ENCODE measurements at places on chromosomes 3 and 15.

DNA sequence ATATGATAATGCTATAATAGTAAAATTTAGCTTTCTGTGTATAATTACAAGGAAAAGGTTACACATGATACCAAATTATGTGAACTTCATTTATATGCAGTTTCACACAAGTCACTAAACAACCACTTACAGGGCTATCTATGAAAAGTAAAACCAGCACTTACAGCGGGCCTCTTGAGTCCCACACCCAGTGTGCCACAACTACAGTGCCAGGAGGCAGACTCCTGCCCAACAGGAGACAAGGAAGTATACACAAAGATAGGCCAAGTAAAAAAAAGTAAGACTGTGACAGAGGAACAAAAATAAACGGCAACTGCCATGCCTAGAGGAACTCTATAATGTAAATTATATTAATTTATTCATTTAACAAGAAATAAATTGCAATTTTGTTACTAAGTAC lies 53.4 kb upstream of the NEK10 start:
- DNase-seq, result no peak

- DNase-seq, result no peak
Measured at GRCh38 chr3:35690271-35690670, 50.9 kb downstream of the ARPP21 start.

DNA sequence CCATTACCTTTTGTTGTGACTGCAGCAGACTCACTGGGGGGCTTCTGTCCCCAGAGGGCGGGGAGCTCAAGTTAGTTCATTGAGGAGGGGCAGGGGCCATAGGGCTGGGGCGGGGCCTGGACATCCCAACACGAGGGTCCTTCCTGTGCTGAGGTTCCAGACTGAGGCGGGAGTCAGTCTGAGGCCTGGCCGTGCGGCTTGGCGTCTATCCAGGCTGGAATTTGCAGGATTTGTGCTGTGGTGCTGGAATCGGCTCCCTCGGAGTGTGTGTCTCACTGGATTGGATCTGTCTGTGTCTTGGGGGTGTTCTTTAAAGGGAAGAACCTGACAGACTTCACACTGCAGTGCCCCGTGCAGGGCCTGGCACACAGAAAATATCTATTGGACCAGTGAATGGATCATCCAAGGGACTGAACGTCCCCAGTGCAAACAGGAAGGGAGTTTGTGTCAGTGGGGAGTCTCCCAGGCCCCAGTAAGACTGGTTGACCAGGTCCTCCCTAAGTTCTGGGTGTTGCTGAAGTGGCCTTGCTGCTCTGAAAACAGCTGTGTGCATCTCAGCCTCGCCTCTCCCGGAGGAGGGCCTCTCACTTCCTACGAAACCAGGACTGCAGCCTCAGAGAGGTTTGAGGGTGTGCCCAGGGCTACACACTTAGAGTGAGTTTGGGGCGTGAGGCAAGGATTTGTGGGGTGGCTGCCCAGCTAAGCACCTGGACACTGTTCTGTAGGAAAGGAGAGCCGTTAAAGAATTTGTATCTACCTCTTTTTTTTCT lies 26.1 kb downstream of the GOLGA6L2 start:
- no peak for DNase-seq

- DNase-seq, result no peak
Measured at GRCh38 chr3:177145381-177145780, 51.9 kb downstream of the TBL1XR1 start.

GRCh38 chr3:15629860-15630597 lies 28.5 kb downstream of the BTD start:
- peak; percentile 90 for DNase-seq

DNA sequence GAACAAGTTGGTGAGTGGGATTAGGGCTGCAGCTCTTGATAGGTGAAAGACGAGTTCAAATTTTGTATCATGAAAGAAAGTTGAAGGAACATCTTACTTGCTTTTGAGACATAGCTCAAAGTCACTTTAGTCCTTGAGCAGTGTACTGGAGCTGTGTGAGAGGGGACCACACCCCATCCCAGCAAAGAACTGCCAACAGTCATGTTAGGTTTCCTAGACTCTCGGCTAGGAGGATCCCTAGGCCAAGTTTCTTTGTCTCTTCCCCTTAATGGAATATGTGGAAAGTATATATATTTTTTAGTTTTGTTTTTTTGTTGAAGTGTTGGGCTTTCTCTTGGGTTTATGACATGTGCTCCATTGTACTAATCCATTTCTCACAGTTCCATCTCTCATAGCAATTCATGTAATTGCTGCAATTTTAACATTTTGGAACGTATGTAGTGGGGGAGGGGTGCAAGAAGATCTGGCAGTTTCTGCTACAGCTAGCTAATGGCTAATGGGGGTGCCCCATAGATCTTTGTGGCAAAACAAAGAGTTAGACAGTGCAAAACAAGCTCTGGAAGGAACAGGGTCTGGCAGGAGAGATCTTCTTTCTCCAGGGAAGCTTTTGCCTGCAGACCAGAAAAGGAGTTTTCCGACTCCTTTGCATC lies 25.1 kb downstream of the TLNRD1 start:
- no peak for DNase-seq

- no peak for DNase-seq
Measured at GRCh38 chr3:54901906-54902685, 25.8 kb downstream of the LRTM1 start.

GRCh38 chr3:194139814-194140391 lies 4.0 kb downstream of the HES1 start:
- no peak for DNase-seq

GRCh38 chr3:28989646-28990089 lies 291.2 kb upstream of the RBMS3 start:
- DNase-seq, result peak; percentile 50

DNA sequence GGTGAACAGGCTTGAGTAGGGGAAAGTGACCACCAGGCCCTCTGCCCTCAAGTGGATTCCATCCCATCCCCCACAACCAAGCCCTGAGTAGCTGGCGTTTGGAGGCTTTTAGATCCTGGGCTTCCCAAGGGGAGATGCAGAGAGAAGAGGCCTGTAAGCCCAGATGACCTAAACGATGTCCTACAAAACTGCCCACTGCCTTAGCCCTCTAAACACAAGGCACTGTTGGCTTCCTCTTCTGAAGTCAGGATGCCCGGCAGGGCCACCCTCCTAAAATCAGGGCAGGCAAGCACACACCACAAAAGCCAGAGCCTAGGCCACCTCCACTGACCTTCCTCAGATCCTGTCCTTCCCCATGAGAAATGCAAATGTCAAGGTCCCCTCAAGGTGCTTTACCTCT lies 68.6 kb downstream of the ADCY5 start:
- no peak for DNase-seq

- peak; percentile 38 for DNase-seq
Measured at GRCh38 chr15:25545017-25545416, 106.2 kb upstream of the UBE3A start.

DNA sequence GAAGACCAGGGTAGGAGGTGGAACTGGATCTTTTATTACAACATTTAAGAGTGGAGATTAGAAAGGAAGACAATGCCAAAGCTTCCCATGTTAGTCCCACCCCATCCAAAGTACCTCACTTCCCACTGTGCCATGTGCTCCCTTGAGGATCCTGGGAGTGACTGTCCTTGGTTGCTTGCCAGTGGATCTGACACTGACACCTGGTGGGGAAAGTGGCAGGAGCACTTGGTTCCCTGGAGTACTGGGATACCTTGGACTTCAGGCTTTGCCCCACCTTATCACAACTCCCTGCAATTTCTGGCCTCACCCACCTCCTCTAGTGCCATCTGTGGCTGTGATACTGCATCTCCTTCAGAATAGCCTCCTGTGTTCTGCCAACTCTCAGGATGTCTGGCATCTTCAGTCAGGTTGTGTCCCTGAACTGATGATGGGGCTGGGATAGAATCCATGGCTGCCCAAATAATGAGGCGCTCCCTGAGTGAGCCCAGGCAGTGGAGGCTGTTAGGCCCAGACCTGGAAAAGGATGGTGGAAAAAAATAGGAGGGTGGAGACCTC lies 1.3 kb downstream of the ELL3 start:
- DNase-seq, result no peak

- no peak for DNase-seq
Measured at GRCh38 chr3:132519914-132520313, 77.2 kb upstream of the ACKR4 start.

- no peak for DNase-seq
Measured at GRCh38 chr15:47803767-47804166, 86.5 kb downstream of the SEMA6D start.

- peak; percentile 50 for DNase-seq
Measured at GRCh38 chr15:56042982-56043980, 49.9 kb upstream of the NEDD4 start.

GRCh38 chr15:81311752-81312464 lies 12.0 kb downstream of the STARD5 start:
- peak; percentile 94 for DNase-seq

GRCh38 chr15:91235376-91235775 lies 135.3 kb downstream of the SV2B start:
- DNase-seq, result no peak

- DNase-seq, result no peak
Measured at GRCh38 chr15:91813924-91814323, 39.6 kb upstream of the SLCO3A1 start.

DNA sequence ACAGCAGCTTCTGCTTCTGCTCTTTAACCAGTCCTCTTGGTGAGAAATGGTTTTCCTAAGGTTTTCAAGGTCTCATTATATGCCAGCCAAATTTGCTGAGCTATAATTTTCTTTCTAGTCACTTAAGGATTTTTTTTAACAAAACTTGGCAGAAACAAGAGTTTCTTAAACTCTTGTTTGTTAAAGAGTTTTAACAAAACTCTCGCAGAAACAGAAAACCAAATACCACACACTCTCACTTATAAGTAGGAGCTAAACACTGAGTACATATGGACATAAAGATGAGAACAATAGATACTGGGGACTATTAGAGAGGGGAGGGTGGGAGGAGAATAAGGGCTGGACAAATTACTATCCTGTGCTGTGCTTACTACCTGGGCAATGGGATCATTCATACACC lies 908.3 kb downstream of the TUSC7 start:
- DNase-seq, result no peak

DNA sequence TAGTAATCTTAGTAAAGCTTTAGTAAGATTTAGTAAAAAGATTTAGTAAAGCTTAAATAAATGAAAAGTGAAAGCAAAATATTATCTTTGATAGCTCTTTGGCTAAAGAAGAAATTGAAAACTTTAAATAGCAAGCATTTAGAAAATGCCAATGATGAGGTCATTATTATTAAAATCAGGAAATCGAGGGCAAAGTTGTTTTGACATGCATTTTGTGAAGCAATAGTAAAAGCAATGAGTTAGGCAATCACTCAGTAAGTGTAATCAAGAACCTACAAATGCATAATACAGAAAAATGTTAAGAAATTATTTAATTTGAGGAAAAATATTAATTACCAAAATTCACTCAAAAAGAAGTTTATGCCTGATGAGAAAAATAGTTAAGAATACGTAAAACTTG lies 280.3 kb upstream of the MME start:
- DNase-seq, result peak; percentile 53

DNA sequence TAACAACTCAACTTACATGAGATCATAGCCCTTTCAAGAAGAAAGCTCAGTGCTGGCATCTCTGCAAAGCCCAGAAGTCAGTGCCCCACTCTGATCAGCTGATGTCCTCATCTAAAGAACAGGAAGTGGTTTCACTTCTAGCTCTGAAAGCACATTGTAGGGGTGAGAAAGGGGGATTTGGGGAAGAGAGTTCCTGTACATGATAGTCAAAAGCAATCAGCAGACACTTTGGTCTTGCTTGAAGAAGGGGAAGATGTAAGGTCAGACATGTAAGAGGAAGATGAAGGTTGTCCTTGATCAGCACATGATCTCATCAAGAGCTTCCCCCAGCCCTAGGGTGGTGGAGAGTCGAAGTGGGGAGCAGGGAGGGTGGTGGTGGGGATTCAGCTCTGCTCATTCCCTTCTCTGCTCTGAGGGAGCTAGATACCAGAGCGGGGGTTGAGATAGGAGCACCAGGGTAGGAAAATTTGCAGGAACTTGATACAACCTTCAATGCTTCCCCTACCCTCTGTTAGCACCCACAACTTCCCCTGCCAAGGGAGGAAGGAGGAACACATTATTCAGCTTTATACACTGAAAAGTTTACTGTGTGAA lies 76.4 kb upstream of the ETV5 start:
- DNase-seq, result peak; percentile 99

- DNase-seq, result peak; percentile 16
Measured at GRCh38 chr15:63134245-63134985, 12.8 kb downstream of the LACTB start.

GRCh38 chr3:172313671-172314070 lies 134.6 kb downstream of the GHSR start:
- no peak for DNase-seq

DNA sequence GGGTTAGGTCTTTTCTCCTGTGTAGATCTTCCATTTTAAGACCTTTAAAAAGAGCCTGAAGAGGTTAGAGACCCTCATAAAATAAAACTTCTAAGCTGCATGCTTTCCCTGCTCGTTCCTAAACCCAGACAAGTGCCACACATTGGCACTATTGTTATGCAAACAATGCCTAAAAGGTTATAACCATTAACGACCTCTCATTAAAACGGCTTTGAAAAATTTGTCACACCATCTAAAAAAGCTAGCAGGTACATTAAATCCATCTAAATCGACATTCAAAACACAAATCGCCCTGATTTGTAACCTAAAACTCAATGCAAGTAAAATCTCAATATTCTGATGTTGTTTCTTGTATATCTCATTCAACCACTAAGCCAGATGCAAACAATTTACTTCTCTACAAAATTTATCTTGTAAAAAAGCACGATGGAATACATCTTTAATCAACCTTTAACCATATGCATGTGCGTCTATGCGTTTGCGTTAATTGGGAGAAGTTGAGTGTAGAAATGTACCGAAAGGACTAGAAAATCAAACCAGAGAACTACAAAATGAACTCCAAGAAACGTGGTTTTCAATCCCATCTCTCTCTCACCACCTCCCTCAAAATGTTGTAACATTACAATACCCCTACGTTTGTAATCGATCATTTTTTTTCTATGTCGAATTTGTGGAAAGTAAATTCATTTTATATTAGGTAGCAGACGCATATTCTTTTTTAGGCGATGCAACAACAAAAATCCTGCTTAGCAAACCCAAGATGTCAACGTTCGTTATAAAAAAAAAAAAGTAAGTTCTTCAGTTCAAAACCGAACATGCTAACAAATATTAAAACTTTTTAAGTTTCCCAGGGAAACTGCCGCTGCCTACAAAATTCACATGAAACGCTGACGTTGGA lies 1.2 kb downstream of the ALDH1A2 start:
- DNase-seq, result no peak

GRCh38 chr3:6737630-6738029 lies 123.3 kb upstream of the GRM7 start:
- DNase-seq, result no peak

DNA sequence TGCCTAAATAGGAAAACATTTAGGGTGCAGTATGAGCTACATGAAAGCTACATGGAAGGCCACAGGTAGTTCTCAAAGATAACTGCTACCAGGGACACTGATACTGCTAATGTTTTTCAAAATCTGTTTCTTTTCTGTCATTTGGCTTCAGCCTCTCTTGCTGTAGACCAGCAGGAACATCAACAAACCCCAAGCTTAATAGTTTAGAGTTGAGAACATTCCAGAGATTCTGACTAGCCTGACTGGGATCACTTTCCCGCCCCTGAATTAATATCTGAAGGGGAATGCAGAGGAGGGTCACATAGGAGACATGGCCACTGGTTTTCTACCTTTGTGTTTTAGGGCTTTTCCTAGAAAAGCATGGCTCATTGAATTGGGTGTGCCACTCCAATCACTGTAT lies 16.9 kb upstream of the C3orf38 start:
- DNase-seq, result no peak

Data from suppressor macrophage treated with lipopolysaccharide for 1 hour (primary cell).